Trophoblast cell (in vitro differentiated cells and primary cell): ENCODE measurements at places on chromosomes 6 and 20.

- DNase-seq = peak; percentile 54
These were observed 27.1 kb upstream of the HAO1 start for GRCh38 chr20:7967199-7967844.

GRCh38 chr6:13262302-13263230 lies 65.8 kb downstream of the TBC1D7 start:
- no peak for DNase-seq

- no peak for DNase-seq
These were observed 271.6 kb upstream of the PRND start for GRCh38 chr20:4449957-4450715.

GRCh38 chr6:44441091-44441855 lies 53.8 kb downstream of the CDC5L start:
- no peak for DNase-seq

GRCh38 chr20:44204156-44204831 lies 6.3 kb downstream of the OSER1 start:
- DNase-seq = peak; percentile 75

- peak; percentile 52 for DNase-seq
These were observed 48.9 kb downstream of the NOL4L start for GRCh38 chr20:32535953-32536823.
